Left lung (tissue), 14 donors: ENCODE measurements at places on chromosomes 13 and 19. TPM values are rescaled to one million over a fixed set of nuclear protein-coding genes. Genes with fewer than 3 reads are reported as not detected.
A peak's percentile ranks its signal among the peaks of the same experiment; 100 is the strongest.

- DNase-seq: no peak
Measured at GRCh38 chr19:55251341-55252081, 7.3 kb downstream of the PPP6R1 start.

Gene CYP4F3
- 0.14 TPM for polyA plus RNA-seq

DNA sequence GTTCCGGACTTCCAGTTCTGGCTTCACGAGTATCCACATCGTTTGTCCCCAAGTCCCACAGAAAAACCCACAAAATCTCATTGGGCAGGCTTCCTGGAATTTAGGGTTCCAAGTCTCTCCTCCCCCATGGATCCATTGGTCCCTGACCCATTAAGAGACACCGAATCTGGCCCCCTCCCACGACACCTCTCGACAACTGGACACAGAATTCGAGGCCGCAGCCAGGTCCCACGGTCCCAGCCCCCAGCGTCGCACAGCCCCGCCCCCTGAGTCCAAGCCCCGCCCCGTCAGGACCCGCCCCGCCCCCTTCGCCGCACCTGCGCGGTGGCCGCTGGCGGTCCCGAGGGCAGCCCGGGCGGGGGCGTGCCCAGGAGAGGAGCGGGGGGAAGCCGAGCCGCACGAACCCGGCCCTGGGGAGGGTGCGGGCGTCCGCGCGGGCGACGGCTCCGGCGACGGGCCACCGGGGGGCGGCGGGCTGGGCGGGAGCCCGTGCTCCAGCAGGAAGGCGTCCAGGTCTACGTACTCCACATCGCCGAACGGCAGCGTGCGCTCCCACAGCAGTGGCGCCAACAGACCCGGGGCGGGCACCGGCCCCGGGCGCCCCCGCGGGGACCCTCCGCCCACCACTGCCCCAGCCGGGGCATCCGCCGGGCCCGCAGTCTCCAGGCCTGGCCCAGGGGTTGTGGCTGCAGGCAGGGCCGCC lies 1.8 kb downstream of the DBP start:
- DNase-seq: peak; percentile 71

DNA sequence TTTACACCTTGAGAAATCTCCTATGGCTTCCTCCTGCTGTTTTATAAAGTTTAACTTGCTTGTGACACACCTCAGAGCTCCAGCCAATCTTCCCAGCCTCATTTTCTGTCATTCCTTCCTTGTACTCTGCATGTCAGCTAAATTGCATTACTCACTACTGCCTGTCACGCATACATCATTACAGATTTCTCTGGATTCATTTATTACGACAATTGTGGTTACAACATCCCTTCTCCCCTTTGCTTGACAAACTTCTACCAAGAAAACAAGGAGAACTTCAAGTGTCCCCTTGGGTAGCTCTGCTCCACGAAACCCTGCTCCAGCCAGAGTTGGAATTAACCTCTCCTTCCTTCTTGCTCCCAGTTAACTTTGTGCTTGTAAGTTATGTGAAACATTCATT lies 22.0 kb upstream of the GPR18 start:
- no peak for DNase-seq

GRCh38 chr13:37456506-37456905 lies 142.1 kb downstream of the POSTN start:
- no peak for DNase-seq

GRCh38 chr13:73722120-73722519 lies 412.1 kb downstream of the KLF12 start:
- no peak for DNase-seq

Gene GRK1
- polyA plus RNA-seq: 1.7 TPM

- no peak for DNase-seq
Measured at GRCh38 chr13:24180750-24181377, 20.3 kb downstream of the SPATA13 start.

DNA sequence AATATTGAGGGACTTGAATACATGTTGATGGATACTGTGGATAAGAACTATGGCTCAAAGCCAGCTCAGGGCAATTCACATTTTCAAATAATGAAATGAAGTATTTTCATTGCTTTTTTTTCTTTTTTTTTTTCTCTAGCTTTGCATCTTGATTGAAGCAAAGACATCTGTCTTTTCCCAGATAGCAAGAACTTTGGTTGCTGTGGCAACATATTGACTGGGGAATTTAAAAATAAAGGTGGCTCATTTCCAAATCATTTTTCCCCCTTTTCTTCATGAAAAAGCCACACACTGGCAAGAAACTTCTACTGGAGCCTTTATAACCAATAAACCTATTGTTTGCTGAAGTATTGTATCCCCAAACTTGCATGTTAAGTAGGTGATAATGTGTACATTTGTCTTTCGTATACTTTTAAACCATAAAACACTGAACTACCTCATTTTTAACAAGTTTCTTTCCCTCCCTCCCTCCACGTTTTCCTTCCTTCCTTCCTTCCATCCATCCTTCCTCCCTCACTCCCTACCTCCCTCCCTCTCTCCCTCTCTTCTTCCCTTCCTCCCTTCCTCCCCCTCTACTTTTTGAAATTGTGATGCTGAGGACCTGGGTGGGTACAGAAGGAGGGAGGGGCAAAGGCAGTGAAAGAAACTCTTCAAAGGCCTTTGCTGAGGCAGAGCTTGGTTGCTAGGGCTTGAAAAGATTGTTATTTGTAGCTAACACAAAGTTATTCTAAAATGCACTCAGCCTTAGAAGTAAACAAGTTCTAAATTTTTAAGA lies 343.5 kb upstream of the SPRY2 start:
- DNase-seq: no peak

Gene DENND1C
- polyA plus RNA-seq: 19.1 TPM

DNA sequence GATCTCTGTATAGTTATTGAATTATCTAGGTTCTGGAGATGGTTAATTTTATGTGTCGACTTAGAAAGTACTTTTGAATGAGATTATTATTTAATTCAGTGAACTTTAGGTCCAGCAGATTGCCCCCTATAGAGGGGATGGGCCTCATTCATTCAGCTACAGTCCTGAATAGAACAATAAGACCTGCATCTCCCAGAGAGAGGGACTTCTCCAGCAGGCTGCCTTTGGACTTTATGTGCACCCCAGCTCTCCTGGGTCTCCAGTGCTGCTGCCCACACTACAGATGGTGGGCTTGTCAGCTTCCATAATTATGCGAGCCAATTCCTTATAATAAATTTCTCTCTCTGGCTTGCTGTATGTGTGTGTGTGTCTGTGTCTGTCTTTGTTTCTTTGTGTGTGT lies 39.3 kb upstream of the KL start:
- DNase-seq: no peak

GRCh38 chr19:4528843-4529242 lies 6.2 kb downstream of the PLIN5 start:
- no peak for DNase-seq

GRCh38 chr13:33263484-33263883 lies 22.1 kb downstream of the STARD13 start:
- DNase-seq: no peak

Gene ZNF85
- 16.2 TPM for polyA plus RNA-seq

GRCh38 chr19:47756953-47757608 lies 11.7 kb downstream of the NOP53 start:
- DNase-seq: no peak

Gene ZNF562
- polyA plus RNA-seq: 26.7 TPM

Gene CLASRP
- 88.5 TPM for polyA plus RNA-seq

- DNase-seq: no peak
Measured at GRCh38 chr19:33866696-33867095, 70.0 kb downstream of the KCTD15 start.

DNA sequence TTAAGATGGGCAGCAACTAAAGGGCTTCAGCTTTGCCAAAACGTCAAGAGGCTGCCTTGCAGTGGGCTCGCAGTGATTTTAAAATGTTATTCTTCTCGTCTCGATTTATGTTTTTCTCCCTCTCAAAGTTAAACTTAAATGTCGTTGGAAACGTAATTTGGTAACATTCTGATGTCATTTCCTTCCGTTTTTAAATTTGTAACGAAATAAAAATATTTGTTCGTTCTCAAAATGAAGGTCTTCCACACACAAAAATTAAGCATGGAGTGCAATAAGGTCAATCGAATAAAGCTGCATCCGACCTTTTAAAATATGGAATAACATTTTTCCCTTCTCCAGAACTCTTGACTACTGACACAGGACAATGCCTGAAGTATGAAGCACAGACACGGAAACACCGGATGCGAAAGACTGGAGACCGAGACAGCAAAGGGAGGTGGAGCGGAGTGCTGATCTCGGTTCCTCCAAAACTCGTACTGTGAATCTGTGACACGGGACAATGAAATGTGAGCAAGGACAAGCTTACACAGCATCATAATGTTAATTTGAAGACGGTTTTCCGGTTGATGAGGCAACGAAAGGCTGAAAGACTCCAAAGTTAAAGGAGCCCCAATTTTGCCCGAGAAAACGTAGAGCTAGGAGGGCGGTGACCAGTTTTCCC lies 850 bp downstream of the MTMR6 start:
- DNase-seq: peak; percentile 51

- DNase-seq: no peak
Measured at GRCh38 chr19:21143428-21143827, 1.6 kb downstream of the ZNF431 start.

- no peak for DNase-seq
Measured at GRCh38 chr19:19202707-19203011, 555 bp downstream of the NR2C2AP start.

Gene MBD3L5
- not detected for polyA plus RNA-seq

GRCh38 chr13:21233086-21233485 lies 56.6 kb downstream of the MRPL57 start:
- no peak for DNase-seq

Gene RNF113B
- not detected for polyA plus RNA-seq

Gene POGLUT2
- 29.2 TPM for polyA plus RNA-seq

Gene SERP2
- polyA plus RNA-seq: 8.8 TPM

Gene ZNF101
- polyA plus RNA-seq: 13.4 TPM

DNA sequence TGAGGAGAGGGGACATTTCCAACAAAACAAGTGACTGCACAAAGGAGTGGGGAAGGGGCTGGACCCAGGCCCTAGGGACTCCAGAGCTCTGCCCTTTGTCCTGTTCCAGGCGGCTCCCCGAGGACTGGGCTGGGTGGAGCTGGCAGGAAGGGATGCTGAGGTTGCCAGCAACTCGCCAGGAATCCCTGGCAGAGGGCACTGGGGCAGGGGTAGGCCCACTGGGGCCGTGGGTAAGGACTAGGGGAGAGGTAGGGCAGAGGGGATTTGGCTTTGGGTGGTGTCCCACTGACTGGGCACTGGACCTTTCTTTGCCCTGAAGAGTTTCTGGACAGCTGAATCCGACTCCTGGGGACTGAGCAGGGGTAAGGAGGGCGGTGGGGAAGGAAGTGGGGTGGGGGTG lies 7.9 kb downstream of the LIPE start:
- no peak for DNase-seq

DNA sequence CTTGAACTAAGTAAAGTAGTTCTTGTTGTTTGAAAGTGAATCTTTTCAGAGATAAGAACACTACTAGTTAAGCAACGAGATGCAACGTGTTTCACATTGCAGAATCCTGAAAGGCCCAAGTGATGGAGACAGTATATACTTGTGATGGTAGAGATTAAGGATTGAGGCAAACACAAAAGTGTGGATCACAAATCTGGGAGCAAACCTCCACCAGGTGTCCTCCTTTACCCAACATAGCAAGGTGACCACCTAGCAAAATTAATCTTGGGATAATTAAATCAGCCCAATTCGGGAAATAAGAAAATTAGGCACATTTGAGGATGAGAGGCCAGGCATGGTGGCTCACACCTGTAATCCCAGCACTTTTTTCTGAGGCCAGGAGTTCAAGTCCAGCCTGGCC lies 563.9 kb downstream of the DACH1 start:
- no peak for DNase-seq

Gene ASF1B
- polyA plus RNA-seq: 18.3 TPM

- DNase-seq: no peak
Measured at GRCh38 chr13:36891752-36892151, 28.3 kb downstream of the SMAD9 start.

Gene ADM5
- 1.6 TPM for polyA plus RNA-seq

Gene MISP3
- 2.7 TPM for polyA plus RNA-seq

Gene TLE6
- 11.5 TPM for polyA plus RNA-seq

DNA sequence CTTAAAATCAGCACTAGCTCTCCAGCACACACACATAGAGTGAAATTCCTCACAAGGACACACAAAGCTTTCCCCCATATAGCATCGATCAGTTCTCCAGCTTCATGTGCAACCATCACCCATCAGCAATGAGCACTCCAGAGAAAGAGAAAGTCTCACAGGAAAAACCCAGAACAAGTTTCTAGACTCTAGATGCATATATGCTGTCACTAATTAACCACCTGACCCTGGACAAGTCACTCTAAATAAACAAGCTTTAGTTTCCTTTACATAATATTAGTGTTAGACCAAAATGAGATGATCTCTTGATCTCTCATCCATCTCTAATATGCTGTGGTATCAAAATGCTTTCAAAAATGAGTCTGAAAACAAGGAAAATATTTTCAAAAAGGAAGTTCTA lies 81.2 kb downstream of the TBC1D4 start:
- no peak for DNase-seq

- no peak for DNase-seq
Measured at GRCh38 chr13:92574499-92574898, 652.1 kb upstream of the GPC6 start.

- no peak for DNase-seq
Measured at GRCh38 chr19:15292140-15292539, 40.2 kb downstream of the BRD4 start.

DNA sequence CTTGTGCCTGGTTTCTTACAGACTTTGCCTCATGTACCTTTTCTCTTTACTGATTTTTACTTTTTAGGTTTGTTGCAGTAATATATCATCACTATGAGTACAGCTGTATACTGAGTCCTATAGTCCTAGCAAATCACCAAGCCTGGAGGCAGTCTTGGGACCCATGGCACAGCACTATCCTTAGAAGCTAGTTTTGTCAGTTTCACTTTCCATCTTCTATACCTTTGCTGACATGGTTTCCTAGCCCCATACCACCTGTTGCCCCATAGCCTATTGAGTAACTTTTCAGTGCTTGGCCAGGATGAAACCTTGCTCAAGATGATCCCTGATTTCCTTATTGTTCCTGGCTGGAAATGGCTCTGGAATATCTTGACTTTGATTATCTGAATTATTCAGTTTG lies 826.4 kb downstream of the GPC5 start:
- no peak for DNase-seq

- DNase-seq: peak; percentile 77
Measured at GRCh38 chr13:98482476-98483444, 94.1 kb downstream of the STK24 start.

Gene C19orf53
- polyA plus RNA-seq: 99.1 TPM

DNA sequence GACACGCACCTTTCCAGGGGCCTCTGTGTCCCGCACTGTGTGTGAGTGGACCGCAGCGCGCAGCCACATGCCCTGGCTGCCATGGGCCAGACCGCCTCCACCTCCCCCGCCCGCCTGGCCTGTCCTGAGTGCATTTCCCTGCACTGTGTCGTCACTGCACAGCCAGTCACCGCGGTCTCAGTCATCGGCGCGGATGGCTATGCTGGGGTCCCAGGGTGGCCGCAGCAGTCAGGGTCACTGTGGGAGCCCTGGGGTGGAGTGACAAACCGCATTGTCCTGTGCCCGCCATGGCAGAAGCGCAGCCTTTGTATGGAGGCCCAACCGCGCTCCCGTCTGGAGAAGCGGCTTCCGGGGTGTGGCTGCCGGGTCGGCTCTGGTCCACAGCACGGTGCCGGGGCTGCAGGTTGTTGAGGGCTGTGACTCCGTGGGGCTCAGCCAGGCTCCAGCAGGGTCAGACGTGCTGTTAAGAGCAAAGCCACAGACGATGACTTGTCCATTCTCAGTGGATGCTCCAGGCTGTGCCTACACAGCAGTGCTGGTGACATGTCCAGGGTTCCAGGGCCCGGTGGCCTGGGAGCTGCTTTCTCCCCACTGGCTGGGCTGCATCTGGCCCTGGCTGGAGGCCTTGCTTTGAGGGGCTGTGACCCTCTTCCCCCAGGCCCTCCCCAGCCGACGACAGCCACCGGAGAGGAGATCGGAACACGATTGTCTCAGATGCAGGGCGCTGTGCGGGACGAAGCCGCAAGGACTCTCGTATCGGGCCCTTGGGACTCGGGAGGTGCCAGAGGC lies 6.3 kb upstream of the NDUFS7 start:
- peak; percentile 69 for DNase-seq
